NCI-H187 treated with DMSO at 0.1 percent for 48 hours (cell line): ENCODE measurements at places on chromosomes 12 and 14.

DNA sequence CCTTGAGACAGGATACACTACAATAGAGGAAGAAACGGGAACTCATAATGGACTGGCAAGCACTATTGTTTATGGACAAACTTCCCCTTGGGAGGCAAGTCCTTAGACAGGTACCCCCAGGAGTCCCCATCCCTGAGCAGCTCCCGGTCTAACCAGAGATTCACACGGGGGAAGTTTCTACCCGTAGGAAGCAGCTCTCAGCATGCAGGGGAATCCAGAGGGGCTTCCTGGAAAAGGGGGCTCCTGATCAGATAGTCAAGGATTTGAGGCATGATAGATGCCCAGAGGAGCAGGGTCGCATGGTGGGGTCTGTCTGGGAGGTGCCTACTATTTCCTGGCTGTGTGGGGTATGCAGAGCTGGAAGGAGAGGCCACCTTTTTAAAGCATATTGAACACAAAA, 282.4 kb upstream of the RTL1 start:
- DNase-seq: no peak

DNA sequence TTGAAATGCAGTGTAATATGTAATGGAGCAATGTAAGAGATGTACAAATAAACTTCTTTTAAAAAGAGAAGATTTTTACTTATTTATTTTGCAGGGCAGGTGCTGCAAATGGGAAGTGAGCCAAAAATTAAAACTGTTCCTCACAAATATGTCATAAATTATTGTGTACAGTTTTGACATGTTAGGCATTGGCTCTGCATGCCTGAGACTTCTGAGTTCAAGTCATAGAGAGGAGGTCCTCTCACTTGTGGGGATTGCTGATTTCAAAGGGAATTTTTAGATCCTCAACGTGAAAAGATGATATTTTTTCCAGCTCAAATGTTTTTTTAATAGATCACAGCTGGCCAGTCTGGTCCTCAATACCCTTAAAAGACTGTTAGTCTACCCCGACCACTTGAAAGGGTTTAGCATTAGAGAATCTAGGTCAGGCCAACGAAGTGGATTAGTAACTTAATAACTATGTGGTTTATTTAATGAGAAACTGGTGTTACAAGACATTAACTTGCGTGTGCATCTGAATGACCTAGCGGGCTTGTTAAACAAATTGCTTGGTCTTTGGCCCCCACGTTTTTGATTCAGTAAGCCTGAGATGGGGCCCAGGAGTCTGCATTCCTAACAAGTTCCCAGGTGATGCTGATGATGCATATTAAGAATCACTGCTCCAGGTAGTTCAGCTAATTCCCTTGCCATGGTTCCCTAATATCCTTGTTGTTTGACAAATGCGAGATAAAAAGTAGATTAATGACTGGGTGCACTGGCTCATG, 30.9 kb upstream of the WDR89 start:
- no peak for DNase-seq

GRCh38 chr14:35543006-35543405, 9.0 kb downstream of the INSM2 start:
- DNase-seq: no peak

DNA sequence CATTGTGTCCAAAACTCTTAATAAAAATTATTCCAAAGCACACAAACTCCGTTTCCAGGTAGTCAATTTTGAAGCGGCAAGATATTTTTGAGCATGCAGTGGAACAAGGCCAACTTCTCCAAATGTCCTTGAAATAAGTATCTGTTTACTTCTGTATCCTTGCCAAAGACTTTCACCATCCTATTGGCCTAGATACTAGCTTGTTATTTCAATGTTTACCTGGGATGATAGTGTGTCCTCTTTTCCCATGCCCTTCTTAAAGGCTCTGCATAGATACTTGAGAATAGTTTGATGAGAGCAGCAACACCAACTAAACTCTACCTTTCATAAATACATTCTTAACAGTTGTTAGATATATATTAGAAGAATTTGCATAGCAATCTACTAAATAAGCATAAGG, 160.9 kb downstream of the KCNC2 start:
- DNase-seq: no peak

DNA sequence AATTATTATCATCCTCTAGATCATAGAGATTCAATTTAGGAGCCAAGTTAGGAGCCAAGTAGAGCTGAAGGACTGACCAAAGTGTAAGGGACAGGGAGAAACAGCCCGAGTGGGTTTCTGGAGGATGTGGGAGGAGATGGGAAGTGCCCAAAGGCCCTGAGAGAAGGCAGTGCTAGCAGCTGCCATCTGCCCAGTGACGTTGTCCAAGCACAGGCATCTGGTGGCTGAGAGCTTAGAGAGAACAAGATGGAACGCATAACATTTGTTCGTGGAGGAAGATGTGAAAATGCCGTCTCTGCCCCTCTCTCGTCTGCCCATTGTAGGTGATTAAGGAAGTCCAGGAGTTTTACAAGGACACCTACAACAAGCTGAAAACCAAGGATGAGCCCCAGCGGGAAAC, 34.7 kb downstream of the CD9 start:
- no peak for DNase-seq

GRCh38 chr12:12807970-12808702, 5.0 kb upstream of the DDX47 start:
- no peak for DNase-seq

DNA sequence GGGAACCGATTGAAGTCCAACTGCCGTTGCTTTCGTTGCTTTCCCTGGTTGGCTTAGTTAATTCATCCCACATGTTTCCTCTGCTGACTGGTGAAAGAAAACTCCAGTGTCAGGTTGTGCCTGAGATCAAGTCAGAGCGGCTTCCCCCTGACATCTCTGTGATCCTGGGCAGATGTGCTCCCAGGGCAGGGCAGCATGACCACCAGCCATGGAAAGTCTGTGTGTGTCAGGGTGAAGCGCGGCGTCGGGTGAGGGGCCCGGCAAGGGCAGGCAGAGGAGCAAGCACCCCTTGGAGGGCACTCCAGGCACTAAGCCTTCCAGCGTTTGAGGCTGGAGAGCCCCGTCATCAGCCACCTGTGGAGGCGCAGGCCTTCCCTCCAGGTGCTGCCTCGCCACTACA, 54.5 kb upstream of the IGF1 start:
- DNase-seq: no peak

DNA sequence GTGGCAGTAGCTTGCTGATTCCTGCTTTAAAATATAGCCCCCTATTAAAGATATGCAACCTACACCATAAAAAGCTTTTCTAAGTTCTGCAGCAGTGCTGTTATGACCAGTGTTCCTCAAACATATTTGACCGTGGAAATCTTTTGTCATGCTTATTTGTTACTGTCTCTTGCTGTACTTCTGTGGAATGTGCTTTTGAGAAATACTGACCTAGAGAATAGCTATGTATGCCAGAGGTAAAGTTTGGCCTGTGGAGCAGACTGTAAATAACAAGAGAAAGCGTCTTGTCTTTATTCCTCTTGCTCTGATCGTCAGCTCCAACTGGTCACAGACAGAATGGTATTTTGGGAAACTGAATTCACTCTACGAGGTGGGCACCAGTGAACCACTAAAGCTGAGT, 239.0 kb downstream of the FBXL14 start:
- DNase-seq: no peak

GRCh38 chr12:93191423-93191822, 186.3 kb upstream of the NUDT4 start:
- no peak for DNase-seq

DNA sequence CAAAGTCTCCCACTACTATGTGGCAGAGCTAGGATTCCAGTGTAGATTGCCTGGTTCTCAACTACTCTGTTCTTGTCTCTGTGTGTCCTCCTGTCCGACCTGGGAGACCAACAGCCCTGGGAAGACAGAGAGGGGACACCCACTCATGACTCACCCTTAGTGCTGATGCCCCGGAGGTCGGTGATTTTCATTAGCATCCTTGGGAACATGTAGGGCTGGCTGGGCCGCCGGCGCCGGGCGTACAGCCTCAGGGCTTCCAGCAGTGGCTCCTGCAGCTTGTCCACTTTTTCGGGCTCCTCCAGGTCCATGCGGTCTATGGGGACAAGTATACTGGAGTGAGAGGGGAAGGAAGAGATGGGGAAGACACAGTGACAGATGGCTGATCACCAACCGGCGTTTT, 5.9 kb upstream of the ITGB7 start:
- no peak for DNase-seq

- DNase-seq: no peak
Observed at GRCh38 chr12:114744691-114745090, 60.7 kb upstream of the TBX3 start.

DNA sequence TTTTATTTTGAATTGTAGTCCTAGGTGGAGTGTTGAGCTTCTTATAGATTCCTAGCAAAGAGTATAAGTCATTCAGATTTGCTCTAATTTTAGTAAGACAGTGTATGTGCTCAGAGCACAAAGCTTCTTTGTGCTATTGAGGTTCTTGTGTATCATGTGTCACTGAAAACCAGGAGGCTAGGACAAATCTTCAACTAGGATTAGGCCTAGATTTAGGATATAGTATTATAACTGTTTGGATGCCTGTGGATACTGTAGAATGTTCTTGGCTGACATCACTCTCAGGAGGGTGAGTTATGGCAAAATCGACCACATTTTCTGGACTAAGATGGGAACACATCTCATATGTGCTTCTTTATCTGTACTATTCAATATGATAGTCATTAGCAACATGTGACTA, 86.5 kb downstream of the DHRS2 start:
- DNase-seq: no peak

- DNase-seq: no peak
Observed at GRCh38 chr12:19382111-19382526, 57.2 kb upstream of the AEBP2 start.

- DNase-seq: peak; percentile 99
Observed at GRCh38 chr12:98741556-98742265, 96.6 kb downstream of the APAF1 start.

DNA sequence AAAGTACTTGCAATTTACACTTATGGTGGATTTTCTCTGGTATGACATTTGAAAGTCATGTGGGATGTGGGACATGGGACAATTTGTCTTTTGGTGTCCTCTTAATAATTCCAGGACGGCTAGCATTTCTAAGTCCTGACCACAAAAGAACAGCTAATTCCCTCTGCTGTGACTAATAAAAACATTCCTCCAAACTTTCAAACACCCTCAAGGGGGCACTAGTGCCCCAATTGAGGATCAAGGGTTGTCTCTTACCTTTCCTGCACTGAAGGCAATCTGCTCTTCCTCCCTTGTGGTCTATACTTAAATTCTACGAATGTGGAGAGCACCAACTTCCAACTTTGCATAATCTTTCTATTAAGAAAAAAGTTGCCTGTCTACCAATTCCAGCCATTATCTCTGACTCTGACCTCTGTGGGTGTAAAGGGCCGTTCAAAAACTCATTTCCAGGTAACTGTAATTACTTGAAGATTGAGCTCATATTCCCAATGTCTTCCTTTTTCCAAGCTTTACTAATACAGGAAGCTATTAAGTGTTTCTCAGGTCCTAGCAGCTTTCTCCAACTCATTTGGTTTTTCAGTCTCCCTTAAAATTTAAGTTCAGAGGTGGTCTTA, 210.2 kb downstream of the PTPRO start:
- no peak for DNase-seq

- no peak for DNase-seq
Observed at GRCh38 chr12:30155001-30155730, 371.4 kb upstream of the TMTC1 start.

- DNase-seq: no peak
Observed at GRCh38 chr12:41108032-41108431, 80.1 kb upstream of the PDZRN4 start.

DNA sequence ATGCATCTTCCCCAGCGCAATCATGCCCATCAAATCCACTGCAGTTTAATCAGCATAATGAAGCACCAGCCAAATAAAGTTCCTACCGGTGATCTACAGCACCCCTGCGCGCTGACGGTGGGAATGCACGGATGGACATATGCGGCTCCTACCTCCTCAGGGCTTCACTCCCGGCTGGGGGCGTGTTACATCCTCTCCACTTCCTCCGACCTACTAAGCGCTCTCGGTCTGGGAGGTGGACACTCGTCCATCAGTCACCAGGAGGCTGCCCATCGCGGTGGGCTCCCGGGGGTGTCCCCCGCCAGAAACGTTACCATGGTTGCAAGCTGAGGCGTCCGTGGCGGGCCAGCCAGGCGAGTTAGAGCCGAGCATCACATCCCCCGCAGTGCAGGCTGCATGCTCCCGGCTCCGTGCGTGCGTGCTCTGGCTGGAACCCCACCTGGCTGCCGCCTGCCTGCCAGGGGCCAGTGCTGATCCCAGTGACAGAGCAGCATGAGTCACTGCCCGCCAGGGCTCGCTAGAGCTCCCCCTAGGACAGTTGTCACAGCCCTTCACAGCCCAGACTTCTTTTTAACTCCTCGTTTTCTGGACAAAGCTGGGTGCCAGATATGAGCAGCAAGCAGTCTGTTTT, 73.0 kb downstream of the CIT start:
- DNase-seq: no peak

DNA sequence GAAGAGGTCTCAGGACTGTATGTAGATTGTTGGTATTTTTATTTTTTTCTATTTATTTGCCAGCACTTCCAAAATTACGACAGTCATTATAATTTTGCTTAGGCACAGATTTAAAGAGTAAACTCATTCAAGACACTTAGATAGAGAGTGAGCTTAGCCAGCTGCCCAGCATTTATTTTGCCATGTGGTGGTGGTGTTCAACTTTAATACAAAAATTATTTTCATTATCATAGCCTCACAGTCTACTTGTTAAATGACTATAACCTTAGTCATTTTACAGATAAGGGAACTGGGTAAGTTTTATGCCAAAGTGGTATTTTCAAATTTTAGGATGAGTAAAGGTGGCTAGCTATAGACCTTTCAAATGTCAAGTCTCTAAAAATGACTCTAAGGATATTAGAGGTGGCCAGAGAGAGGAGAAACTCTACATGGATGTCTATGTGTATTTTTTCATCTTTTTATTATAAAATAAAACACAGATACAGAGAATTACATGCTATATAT, 66.7 kb downstream of the LRRC9 start:
- no peak for DNase-seq

GRCh38 chr14:88522393-88522792, 32.4 kb downstream of the PTPN21 start:
- DNase-seq: no peak

DNA sequence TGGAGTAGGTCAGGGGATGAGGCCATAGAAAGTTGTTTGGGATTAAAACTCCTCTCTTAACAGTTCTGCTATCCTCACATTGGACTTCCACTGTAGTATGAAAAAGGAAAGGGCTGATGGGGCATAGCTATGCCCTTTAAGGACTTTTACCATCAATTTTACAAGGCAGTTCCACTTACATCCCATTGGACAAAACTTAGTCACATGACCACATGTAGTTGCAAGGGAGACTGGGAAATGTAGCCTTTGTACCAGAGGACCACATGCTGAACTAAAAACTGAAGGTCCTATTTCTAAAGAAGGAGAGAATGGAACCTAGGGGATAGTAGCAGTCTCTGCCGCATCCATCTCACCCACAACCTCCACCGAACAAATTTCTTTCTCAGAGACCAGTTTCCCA, 6.8 kb upstream of the SLC5A8 start:
- no peak for DNase-seq

DNA sequence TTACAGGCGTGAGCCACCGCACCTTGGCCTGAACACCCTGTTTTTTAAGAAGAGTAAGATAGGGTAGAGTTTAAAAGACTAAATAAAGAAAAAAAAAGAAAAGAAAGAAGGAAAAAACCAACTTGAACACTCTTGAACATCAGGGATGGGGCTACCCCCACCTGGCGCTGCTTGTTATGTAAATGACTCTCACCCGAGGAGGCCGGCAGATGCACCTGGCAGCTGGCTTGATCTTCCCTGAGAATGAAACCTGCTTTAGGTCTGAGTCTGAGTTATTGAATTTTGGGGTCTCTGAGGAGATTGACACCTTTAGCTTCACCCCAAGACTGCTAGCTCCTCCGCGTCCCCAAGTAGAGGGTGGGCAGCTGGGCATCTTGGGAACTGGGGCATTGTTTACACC, 15.5 kb upstream of the MEG3 start:
- no peak for DNase-seq

GRCh38 chr14:64416348-64416932, 28.3 kb downstream of the MTHFD1 start:
- DNase-seq: no peak
